ENCODE measurements at places on chromosomes 2 and 18.

DNA sequence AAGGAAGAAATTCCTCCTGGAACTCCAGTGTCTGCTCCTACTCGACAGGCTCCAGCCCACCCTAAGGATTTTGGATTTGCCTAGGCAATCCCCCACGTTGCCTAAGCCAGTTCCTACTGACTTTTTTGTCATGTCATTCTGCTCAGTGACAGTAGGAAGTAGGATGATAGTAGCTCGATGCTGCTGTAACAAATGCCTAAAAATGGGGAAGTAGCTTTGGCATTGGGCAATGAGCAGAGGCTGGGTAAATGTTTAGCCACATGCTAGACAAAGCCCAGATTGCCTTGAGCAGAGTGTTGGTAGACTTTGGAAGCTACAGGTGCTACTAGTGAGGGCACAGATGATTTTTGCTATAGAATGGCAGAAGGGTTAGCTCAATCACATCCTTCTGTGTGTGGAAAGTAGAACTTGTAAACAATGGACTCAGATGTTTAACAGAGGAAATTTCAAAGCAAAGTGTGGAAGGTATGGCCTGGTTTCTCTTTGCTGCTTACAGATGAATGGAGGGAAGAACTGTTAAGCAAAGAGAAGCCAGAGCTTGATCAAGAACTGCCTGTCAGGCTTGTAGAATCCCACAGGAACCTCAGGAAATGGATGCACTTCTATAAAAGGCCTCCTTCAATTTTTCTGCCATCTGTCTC is 154.8 kb downstream of the RNF144A start:
- no peak for DNase-seq

DNA sequence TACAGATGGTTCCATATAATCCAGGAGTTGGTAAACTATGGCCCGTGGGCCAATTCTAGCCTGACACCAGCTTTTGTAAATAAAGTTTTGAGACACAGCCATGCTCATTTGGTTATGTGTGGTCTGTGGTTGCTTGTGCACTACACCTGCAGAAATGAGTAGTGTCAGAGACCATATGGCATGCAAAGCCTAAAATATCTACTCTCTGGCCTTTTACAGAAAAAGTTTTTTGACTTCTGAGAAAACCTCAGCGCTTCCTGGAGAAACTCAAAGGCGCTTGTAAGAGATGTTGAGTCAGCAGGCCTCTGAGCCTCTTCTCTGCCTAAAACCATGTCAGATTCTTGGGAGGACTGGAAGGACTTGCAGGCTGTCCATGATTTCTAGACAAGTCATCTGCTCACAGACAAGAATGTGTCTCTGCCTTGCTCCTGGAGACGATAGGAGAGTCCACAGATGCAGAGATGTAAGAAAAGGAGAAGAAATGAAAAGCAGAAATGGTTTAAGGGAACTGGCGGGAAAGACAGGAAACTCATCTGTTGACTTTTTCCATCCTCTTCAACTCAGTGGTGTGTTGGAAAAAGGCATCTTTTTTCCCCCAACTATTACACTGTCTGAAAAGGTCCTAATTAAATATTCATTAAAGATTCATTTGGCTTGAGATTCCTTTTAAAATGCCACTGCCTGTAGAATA is 5.2 kb downstream of the TTC39C start:
- peak; percentile 51 for DNase-seq

- no peak for DNase-seq
Observed at GRCh38 chr2:46873604-46874068, 42.0 kb downstream of the MCFD2 start.

DNA sequence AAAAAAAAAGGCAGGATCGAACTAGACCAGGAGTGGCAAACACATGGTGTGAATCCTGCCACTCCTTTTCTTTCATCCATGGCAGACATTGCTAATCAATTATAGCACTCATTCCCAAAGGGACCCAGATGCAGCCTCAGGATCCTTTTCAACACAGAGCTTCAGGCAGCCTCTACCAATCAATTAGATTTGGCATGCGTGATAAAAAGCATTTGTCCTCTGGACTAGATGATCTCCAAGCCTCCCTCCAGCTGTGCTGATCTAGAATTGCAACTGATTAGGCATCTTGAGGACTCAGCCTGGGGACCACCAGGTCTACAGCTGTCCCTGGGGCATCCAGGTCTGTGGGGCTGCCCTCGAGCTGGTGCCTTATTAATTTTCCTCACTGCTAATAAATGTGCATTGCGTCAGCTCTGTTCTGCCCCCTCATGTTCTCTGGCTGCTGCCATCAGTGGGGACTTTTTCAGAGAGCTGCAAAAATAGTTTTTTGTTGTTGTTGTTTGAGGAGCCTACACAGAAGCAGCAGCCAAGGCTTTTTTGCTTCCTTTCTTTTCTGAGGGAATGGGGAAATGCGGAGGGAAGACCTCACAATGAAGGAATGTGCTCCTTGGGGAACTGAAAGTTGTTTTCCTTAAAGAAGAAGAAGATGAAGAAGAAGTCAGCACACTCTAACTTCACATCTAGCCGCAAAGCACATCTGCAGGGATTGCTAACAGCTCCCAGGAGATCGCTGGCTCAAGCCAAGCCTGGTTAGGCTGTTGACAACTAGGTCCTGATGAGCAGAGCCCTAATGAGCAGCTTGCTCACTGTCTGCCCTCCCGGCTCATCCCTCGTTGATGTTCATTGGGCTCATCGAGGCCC is 8.8 kb upstream of the ATOH8 start:
- no peak for DNase-seq

DNA sequence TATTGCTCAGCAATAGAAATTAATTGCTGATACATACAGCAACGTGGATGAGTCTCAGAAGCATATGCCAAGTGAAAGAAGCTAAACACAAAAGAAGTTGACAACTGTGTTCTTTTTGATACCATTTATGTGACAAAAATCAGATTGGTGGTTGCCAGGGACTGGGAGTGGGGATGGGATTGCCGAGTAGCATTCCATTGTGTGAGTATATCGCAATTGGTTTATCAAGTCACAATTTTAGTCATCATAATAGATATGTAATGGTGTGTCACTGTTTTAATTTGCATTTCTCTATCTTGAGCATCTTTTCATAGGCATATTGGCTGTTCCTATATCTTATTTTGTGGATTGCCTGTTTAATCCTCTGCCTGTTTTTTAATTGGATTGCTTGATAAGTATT is 20.9 kb downstream of the STRADB start:
- DNase-seq: no peak
